ENCODE measurements at places on chromosomes 4 and X.

DNA sequence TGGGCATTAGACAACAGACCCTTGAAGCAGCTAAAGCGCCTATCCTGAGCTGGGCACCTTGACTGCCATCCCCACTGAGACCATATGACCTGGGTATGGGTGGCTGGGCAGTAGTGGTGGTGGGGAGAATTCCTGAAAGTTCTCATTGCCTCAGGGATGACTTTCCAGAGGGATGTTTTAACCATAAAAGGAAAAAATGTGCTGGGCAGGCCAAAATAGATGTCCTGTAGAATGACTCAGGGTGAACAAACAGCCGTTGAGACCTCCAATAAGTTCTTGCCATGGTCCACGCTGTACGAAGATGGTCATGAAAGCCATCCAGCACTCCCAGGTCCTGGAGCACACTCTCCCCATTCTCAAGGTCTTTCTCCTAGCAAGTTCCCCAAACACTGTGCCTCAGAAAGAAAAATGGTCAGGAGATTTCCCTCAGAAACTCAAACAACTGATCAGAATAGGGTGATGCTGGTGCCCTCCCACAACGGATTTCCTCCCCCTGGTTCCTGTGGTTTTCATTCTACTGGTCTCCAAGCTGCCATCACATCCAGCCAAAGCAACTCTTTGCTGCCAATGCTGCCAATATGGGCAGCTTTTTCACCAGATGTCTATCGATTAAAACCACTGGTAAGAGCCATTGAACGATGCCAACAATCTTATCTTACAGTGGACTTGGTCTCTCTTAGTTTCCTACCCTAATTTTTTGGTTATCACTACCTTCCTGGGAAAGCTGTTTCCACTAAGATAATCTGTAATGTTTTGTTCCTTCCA, 11.2 kb downstream of the CDKN2AIP start:
- no peak for DNase-seq

DNA sequence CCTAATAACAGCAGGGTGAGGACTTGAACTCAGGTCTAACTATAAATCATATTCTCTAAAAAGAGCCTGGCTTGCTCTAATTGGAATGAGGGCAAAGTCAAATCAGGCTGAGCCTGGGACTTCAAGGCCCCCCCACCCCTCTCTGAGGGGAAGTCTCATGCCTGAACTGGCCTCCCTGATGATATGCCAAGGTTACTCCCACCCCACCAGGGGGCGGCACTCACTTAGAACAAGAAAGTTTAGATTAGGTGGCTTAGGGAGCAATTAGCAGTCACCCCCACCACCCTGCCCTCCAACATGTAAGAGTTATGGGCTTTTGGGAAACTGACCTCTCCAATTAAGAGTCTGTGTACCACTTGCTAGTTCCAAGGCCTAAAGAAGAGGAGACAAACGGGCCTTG, 2.7 kb downstream of the FOXO4 start:
- peak; percentile 64 for DNase-seq

GRCh38 chr4:165096776-165097175, 15.9 kb downstream of the TMEM192 start:
- DNase-seq: no peak

DNA sequence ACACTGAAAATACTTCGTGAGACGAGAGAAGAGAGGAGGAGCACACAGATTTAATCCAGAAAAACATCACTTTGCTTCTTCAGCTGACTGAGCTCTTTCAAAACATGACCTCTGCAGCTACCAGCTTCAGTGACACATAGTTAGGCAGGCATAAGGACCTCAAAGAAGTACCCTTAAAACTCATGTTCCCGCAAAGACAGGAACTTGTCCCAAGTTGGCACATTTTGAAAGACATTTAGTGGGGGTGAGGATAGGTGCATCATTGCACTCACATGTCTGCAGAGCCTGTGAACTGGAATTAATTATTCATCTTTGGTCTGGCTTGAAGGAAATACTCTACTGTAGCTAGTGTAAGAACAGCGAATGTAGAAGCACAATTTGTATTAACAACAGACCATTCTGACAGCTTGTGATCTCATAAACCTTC, 221.8 kb downstream of the MGST2 start:
- no peak for DNase-seq

DNA sequence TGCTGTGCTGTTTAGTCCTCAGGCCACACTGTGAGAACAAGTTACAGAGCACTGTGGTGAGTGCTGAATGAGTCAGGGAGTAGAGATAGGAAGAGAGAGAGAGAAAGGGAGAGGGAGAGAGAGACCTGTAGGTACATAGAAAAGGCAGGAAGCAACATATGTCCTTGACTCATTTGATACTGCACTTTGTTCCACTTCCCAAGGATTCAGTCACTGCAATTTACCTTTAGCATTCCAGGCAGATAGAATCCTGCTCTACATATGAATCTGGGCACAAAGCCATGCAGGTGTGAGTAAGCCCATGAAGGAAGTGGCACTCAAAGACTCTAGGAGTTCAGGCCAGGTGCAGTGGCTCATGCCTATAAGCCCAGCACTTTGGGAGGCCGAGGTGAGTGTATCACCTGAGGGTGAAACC, 1.0 kb upstream of the DAPP1 start:
- no peak for DNase-seq

DNA sequence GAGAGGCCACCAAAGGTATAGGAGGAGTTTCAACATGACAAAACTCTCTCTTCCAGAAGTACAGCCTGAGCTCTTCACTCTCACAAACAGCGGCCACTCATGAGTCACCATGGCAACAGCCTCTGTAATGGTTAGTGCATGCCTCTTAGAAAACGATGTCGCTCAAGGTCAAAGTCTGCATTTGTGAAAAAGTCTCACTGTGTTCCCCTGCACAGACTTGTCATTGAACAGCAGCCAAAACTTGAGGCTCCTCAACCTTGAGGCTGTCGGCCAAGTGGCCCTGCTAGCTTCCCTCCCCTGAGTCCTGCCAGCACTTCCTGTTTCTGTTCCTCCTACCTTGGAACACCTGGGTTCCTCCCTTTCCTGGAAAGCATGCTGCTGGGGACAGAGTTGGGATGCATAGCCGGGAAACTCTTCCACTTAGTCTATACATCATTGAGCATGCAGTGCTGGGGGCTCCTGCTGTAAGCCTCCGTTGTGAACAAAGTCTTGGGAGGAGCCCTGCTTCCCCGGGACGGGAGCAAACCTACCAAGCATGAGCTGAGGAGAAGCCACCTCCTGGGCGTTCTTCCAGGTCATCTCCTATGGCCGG, 66.6 kb downstream of the ING2 start:
- no peak for DNase-seq

DNA sequence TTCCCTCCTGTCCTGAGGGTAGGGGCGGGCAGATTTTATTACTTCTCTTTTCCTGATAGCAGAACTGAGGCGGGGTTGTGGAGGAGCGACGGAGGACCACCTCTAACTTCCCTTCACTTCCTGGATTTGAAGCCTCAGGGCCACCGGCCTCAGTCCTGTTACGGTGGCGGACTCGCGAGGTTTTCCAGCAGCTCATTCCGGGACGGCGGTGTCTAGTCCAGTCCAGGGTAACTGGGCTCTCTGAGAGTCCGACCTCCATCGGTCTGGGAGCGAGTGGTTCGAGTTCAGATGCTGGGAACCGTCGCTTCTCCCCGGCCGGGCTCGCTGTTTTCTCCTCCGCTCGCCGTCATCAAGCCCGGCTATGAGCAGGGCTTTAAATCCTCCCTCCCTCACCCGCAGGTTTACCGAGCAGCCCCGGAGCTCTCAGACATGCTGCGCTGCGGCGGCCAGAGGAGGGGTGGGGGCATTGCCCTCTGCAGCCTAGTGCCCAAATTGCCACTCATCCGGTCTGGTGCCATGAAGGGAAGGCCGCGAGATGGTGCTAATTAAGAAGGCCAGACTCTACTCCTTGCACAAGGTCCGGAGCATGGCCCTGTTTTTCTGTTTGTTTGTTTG, 23.3 kb downstream of the HAND2 start:
- DNase-seq: no peak

- no peak for DNase-seq
Measured at GRCh38 chr4:173153445-173153844, 15.2 kb upstream of the GALNT7 start.

- no peak for DNase-seq
Measured at GRCh38 chrX:41671082-41671481, 17.7 kb upstream of the GPR34 start.

GRCh38 chr4:56210397-56210796, 176.9 kb downstream of the AASDH start:
- no peak for DNase-seq

DNA sequence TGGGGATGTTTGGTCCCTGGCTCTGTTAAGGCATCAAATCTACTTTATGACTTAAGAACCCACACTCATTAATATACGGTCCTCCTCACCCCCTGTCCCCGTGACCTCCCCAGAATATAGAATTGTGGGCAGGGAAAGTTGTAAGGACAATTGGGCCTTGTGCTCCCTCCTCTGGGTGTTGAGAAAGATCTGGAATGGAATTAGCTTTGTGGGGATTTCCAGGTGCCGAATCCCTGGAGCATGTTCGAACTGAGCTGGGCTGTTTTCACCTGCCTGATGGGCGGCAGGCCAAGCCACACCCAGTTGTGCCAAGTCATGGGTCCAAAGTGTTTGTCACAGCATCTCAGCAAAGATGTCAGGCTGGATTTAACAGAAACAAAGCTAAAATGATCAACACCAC, 349.3 kb upstream of the KLF3 start:
- DNase-seq: no peak

DNA sequence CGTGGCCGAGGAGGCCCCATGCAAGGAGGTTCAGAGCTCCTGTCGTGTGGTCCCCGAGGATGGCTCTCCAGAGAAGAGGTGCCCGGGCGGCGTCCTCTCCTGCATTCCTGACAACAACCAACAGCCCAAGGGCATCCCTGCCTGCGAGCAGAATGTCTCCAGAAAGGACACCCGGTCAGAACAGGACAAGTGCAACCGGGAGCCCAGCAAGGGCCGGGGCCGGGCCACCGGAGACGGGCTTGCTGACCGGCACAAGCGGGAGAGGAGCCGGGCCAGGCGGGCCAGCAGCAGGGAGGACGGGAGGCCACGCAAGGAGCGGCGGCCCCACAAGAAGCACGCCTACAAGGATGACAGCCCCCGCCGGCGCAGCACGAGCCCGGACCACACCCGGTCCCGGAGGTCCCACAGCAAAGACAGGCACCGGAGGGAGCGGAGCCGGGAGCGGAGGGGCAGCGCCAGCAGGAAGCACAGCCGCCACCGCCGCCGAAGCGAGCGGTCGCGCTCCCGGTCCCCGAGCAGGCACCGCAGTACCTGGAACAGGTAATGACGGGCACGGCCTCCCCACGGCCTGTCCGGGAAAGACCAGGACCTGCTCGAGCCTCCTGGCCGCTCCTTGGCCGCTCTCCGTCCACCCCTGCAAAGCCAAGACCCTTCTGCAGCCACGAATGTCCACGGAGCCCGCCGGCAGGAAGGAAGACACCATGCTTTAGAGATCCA, 9.8 kb downstream of the AKAP17A start:
- DNase-seq: no peak

DNA sequence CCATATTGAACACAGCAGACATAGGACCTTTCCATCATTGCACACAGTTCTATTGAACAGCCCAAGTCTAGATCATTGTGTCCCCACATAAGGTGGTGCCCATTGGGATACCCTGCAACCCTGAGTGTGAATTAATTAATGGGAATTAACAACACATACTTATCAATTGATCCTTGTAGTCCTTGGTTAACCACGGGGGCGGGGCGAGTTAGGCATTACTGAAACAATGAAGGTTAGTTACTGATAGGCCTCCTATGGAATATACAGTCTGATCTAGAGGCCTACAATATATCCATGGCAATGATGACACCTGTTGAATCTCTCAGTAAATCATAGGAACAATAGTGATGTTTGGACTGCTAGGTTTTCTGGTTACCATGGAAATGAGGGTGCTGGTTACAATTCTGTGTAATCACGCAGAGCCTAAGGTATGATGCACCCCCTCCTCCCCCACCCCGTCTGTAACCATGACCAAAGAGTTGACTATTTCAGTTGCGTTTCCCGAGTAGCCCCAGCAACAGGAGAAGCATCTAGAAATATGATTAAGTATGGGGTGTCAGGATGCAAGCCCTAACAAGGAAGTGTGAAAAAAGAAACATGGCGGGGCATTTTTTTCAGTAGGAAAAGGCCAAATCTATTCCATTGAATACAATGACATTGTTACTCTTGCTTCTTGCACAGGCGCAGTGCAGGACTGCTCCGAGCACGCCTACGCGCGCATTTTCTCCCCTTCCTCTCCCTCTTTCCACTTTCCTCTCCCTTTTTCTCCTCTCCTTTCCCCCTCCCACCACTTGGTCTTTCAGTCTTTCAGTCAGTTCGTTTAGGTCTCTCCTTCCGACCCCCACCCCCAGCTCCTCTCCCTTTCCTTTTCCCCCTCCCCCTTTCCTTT, 677 bp upstream of the NONO start:
- DNase-seq: no peak

- no peak for DNase-seq
Measured at GRCh38 chrX:45980726-45981125, 564.5 kb downstream of the ZNF674 start.

All from activated T-helper 1 cell treated with Interleukin-2 at 50 U/mL for 16 hours (primary cell).